ENCODE measurements at places on chromosomes 11 and 22.

GRCh38 chr11:66181632-66182315, 86.7 kb upstream of the RAB1B start:
- DNase-seq, result no peak

DNA sequence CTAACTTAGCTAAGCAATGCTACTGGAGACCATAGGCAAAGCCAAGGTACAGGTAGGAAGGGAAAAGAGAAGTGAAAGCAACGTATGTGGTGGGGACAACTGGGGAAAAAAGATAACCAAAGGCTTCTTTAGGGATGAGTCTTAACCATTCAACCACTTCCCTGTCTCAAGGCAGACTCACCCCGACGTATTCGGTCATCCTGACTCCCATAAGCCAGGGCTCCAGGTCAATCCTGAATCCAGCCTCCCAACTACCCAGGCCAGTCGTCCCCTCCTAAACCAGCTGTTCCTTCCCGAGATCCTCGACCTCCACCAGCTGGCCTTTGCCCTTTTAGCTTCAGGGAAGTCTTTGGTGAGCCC, 330 bp downstream of the ACP2 start:
- DNase-seq, result no peak

DNA sequence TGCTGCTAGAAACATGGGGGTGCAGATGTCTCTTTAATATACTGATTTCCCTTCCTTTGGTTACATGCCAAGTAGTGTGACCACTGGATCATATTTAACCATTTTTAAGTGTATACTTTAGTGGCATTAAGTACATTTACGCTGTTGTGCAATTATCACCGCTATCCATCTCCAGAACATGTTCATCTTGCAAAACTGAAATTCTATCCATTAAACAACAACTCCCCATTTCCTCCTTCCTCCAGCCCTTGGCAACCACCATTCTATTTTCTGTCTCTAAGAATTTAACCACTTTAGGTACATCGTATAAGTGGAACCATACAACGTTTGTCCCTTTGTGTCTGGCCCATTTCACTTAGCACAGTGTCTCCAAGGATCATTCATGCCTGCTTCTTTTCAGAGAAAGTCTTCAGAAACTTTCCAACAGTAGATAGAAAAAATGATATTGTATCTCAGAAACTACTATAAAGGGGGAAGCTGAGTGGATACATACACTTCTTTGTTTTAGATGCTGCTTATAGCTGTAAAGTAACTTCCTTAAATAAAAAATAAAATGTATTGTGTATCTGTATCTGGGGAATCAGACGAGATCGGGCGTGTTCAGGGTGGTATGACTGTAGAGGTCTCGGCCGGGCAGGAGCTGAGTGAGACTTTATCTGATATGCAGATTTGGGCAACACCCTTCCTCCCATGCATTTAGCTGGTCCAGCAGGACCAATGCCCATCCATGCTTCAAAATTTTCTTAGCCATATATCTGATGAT, 44.6 kb upstream of the ZBED5 start:
- DNase-seq, result no peak

DNA sequence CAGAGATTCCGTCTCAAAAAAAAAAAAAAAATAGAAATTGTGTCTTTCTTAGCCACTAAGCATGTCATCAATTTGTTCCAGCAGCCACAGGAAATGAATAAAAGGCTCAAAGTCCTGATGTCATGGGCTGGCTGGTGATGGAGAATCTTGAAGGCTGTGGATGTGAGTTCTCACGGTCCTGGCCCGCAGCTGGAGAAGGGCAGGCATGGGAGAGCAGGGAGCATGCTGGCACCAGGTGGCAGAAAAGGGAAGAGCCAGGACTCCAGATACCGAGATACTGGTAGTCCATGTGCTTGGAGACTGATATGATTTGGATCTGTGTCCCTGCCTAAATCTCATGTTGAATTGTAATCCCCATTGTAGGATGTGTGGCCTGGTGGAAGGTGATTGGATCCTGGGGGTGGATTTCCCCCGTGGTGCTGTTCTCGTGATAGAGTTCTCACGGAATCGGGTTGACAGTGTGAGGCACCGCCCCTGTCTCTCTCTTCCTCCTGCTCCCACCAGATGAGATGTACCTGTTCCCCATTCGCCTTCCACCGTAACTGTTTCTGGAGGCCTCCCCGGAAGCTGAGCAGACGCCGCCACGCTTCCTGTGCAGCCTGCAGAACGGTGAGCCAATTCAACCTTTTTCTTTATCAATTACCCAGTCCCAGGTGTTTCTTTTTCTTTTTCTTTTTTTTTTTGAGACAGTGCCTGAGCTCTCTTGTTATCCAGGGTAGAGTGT, 18.1 kb downstream of the MRGPRD start:
- no peak for DNase-seq

- no peak for DNase-seq
These were observed 97.4 kb downstream of the WNT7B start for GRCh38 chr22:45879552-45879949.

- no peak for DNase-seq
These were observed 1.4 kb downstream of the XBP1 start for GRCh38 chr22:28798810-28799605.

- DNase-seq, result no peak
These were observed 303.6 kb downstream of the KIRREL3 start for GRCh38 chr11:126696982-126697381.

DNA sequence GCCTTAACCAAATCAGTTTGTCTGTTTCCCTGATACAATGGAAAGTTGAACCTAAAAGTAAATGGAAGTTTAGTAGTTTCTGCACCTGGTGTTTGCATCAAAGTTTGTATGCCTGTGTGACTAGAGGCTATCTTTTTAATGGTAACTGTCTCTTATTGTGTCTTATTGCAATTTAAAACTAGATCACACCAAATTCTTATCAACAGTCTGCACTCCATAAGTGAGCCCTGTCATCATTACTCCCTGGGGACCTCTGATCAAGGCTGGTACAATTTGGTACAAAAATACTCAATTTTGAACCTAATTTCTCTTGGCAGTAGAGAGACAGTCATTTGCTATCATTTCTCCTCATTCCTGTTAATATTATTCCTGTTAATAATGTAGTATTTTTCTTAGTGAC, 38.1 kb downstream of the ARHGAP1 start:
- DNase-seq, result no peak

DNA sequence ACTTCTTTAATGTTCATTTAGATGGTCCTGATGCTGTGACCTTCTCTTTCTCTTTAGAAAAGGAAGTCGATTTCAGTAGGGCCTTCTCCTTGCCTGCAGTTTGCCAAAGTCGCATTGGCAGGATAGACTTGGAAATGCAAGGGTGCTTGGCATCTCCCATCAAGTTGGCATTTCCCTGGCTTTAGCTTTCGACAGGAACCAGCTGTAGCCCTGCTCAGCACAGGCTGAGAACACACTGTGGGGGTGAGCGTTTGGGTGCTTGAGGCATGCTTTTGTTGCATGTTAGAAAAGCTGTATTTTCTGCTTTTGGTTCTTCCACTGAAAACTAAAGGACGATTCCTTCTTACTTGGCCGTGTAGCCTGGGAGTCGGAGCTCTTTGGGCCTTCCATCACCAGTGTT, 37.7 kb downstream of the LDLRAD3 start:
- no peak for DNase-seq

- DNase-seq, result no peak
These were observed 700 bp upstream of the STX3 start for GRCh38 chr11:59754494-59754858.

DNA sequence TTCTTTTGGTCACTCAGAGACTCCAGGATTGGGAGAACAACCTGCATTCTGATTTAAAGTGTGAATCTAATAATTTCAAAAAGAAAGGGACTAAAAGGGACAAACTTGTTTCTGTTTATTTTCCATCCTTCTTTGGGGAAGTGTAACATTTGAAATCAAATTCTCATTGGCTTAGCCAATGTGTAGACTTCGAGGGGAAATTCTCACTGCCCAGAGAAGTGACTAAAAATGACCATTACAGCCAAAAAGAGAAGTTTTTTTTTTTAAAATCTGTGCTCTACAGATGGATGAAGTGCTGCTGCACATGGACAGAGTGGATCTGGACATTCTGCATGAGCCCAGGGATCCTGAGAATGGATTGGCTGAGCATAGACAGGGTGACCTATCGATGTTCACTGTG, 49.4 kb upstream of the ELF5 start:
- DNase-seq, result no peak

DNA sequence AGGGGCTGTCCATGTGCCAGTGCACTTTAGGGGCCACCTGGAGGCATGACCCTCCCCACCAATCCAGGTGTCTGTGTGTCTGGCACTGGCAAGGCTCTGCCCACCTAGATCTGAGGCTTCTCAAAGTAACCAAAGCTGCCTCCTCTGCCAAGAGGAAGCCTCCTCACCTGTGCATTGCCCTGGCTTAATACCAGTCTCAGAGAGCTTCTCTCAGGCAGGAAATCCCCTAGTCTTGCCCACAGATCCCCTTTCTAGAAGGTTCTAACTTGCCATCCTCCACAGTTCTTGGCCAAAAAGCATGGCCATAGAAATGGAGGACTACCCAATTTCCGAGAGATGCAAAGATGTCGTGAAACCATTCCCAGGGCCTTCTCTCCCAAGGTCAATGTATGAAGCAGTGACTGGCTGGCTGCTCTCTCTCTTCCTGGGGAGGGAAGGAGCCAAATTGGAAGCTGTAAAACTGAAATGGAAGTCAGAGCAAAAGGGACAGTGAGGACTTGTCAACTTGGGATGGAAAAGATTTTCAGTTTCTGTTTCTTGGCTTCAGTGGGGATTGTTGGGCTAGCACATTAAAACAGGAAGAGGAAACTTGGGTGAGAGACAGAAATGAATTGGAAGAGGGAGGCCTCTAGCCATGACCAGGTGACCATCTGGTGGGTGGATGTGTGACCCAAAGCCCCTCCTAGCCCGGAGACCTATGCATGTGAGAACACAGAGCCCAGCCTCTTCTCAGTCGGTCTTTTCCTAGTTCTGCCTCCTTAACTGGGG, 68.8 kb downstream of the PRDM11 start:
- DNase-seq, result no peak
